ENCODE measurements at places on chromosomes 7 and 10.

DNA sequence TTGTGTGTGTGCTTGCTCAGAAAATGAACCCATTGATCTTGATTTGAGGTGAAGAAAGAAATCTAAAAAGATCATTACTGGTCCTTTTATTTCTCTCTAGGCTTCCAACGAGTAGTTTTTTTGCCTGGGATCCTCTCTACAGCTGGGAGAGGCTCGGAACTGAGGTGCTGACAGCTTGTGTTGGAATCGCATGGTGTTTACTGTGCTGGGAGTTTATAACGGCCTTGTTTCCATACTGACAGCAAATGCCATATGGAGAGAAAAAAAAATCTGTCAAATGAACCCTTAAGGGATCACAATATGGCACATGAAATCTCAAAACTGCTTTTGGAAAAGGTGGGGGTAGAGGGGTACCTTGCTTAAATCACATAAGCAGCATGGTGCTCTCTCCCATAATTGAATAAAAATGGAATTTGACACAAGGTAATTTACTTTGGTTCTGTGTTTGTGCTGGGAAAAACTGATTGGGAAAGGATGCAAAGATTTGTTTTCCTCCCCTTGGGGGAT is 165.0 kb downstream of the RGS10 start:
- no peak for DNase-seq

- DNase-seq: no peak
Measured at GRCh38 chr7:95781961-95782586, 9.7 kb downstream of the DYNC1I1 start.

DNA sequence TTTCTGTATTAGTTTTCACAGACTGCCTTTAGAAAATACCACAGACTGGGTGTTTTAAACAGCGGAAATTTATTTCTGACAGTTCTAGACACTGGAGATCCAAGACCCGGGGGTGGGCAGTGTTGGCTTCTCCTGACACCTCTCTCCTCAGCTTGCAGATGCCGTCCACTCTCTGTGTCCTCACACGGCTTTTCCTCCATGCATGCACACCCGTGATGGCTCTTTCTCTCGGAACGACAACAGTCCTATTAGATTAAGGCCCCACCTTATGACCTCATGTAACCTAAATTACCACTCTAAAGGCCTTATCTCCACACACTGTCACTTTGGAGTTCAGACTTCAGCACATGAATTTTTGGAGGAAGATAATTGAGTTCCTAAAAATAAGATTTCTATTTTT is 142.9 kb upstream of the VWC2 start:
- DNase-seq: no peak

GRCh38 chr10:43131906-43132305 is 6.3 kb upstream of the CSGALNACT2 start:
- DNase-seq: no peak

- DNase-seq: no peak
Measured at GRCh38 chr10:77873536-77874380, 52.8 kb downstream of the DLG5 start.

DNA sequence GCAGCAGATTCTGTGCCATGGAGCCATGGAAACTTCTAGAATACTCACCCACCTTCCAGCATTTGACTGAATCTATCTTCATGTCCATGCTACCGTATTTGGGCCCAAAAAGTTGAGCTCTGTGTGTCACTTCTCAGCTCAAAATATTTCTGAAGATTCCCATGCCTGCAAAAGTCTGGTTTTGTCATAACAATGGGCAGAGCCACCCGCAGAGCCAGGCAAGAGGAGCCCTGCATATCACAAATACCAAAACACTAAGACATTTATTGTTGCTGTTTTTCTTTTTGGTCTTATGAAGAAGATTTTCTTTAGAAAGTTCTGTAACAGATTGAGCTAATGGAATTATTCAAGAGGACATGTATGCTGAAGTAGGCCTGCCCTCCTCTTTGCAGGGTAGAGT is 68.1 kb downstream of the PRTFDC1 start:
- no peak for DNase-seq

- DNase-seq: no peak
Measured at GRCh38 chr10:113890769-113891168, 36.3 kb downstream of the NHLRC2 start.

- DNase-seq: no peak
Measured at GRCh38 chr10:66737241-66737640, 188.6 kb upstream of the LRRTM3 start.

DNA sequence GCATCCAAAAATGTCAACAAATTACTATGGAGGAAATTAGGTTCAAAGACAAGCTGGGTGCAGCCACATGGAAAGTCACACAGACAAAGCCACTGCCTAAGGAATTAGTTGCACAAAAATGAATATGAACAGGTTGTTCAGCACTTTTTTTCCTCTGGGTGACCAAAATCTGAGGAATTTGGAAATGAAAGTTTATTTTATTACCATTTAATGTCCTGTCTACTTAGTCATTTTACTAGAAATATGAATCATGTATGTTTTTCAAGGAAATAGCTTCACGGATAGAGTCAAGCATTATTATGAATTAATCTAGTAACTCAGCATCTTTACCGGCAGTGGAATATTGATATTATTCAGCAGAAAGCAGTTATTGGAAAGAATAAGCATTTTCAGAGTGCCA is 106.3 kb downstream of the ANK3 start:
- no peak for DNase-seq

GRCh38 chr10:101781655-101781983 is 1.6 kb downstream of the NPM3 start:
- no peak for DNase-seq

DNA sequence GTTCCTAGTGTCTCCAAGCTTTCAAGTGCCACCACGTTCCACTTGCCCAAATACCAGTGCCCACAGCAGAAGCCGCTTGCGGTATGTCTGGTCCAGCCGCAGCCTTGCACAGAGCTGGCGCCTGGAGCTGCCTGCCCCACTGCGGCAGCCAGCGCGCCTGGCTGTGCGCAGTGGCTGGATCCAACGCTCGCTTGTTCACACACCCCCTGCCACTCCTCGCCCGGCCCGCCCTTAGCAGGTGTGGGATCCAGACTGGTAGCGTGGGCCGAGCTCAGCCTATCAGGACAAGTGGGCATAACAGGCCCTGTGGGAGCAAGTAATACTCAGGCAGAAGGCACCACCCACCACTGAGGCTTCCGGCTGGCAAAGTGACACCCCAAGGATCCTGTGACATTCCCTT is 294.4 kb downstream of the GRM8 start:
- no peak for DNase-seq

- no peak for DNase-seq
Measured at GRCh38 chr10:16832351-16833080, 15.3 kb upstream of the RSU1 start.

GRCh38 chr7:1848013-1848640 is 178.1 kb downstream of the ELFN1 start:
- DNase-seq: no peak

GRCh38 chr7:127765150-127765549 is 113.2 kb downstream of the SND1 start:
- no peak for DNase-seq
